ENCODE measurements at places on chromosomes 11 and 22.

GRCh38 chr11:19392321-19392720, 151.6 kb upstream of the E2F8 start:
- no peak for DNase-seq

DNA sequence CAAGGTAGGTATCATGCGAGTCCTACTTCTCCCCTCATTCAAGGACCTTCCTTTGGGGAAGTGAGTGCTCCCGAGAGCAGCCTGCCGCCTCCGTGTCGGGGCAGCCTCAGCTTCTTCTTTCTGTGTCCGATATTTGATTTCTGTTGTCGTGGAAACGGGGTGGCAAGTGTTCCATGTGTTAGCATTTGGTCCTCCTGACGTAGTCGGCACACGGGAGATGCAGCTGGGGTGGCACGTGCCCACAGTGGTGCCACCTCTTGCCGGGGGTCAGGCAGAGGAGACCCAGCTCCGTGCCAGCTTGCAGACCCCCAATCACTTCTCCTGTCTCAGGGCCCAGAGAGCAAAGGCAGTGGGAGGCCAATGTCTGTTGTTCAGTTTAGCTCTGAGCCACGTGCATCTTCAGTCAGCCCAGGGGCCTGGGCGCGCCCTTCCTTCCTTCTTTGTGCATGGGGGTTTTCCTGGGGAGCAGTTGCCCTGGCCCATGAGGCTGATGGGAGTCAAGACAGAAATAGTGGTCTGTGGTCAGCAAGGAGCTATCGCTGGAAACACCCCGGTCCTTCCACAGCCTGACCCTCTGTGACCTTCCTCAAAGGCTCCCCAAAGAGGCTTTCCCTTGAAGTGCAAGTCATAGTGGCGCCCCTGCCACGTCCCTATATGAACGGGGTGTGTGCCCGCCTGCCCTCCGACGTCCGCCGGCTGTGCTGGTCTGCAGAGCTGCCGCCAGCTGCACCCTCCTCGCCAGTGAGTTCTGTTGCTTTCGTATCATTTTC, 44.5 kb downstream of the PARVB start:
- DNase-seq, result no peak

DNA sequence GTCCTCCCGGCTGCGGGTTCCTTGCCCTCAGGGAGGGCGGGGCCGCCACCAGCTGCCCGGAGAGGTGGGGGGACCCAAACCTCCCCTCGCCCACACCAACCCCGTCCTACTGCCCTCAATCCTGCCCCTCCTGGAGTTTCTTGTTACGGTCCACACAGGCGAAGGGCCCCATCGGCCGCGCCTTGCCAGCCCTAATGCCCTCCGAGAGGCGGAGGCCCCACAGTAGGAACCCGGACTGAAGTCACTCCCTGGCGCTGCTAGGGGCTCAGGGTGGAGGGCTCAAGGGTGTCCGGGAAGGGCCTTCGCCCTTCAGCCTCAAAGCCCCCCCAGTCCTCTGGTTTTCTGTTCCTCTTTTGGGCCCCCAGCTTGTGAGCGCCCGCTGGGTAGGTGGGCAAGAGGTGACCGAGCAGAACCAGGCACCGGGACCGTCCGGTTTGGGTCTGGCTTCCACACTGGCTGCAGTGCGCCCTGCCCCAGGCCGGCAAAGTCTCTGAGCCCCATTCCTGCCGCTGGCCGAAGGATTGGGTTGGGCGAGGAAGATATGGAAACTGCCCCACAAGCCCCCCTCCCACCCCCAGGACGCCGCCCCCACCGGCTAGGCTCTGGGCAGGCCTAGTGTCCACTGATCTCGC, 24.5 kb downstream of the DUSP8 start:
- DNase-seq, result no peak

DNA sequence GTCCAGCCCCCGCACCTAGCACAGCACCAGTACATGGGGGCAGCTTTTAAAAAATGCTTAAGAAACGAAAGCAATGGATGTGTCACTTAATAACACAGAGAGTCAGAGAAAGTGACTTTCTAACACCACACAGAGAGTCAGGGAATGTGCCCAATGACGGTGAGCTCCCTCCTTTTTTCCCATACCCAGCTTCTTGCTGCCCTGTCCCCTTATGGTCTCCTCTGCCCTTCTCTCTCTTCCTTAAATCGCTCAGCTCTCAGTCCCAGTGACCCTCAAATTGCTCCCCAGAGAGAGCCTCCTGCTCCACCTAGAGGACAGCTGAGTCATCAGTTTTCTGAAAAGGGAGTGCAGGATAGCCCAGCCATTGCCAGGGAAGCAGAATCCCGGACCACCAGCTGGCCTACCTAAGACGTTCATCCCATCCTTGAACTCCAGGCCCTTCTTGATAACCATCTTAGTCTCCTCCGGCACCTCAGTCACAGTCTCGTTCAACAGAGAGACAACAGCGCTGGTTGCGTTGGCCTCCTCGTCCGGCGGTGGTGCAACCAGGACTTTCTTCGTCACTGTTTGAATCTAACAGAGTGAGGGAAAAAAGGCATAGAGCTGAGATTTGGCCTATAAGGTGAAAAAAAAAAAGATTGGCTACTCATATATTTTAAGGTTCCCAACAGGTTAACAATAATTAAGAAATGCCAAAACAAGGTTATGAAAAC, 113.5 kb downstream of the SLC1A2 start:
- DNase-seq, result no peak

DNA sequence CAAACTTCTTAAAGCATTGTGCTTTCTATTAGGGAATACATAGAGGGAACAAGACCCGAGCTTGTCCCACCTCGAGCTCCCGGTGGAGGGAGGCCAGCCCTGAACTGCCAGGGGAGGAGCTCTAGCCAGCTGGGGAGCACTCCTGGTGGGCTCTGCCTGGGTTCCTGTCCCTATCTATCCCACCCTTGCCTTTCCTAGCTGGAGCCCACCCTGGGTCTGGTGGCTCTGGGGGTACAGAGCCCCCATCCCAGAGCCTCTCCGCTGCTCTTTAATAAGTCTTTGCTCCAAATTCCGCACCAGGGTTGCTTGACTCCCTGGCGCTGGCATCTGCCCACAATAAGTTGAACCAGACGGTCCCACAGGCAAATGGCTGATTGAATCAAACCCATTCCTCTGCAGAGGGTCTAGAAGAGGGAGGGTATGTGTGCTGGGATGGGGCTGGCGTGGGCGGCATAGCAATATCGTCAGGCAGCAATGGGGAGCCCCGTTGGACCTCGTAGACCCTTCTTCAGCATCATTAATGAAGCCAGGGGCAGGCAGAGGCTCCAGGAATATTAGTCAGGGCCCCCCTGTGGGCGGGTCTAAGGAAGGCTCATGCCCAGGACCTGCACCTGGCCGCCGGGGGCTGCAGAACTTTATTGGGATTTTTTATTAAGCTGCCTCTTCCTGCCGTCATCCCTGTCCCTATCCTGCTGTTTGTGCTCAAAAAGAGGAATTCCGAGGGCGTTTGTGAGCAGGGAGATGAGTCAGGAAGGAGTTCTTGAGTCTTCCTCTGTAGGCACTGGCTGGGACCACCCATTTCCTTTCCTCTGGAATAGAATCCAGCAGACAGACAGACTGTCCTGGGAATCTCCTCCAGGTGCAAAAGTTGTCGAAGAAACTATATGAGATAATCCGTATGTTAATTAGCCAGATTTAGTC, 38.5 kb upstream of the RIC3 start:
- DNase-seq, result no peak

- DNase-seq, result no peak
These were observed 9.7 kb downstream of the MTNR1B start for GRCh38 chr11:92979176-92979575.
